ENCODE measurements at places on chromosomes 2 and 18. TPM values are rescaled to one million over a fixed set of nuclear protein-coding genes. Genes with fewer than 3 reads are reported as not detected.

Gene STAT4
- total RNA-seq: 2.0 TPM

Gene MREG
- 0.71 TPM for total RNA-seq

Gene INPP5D
- total RNA-seq: 0.46 TPM

Gene CDKL4
- 3.4 TPM for total RNA-seq

Gene TMEM200C
- 0.14 TPM for total RNA-seq

Data from smooth muscle cell of bladder (primary cell).